ENCODE measurements at places on chromosomes 16 and 17. TPM values are rescaled to one million over a fixed set of nuclear protein-coding genes. Genes with fewer than 3 reads are reported as not detected.

CCDC182 gene
- total RNA-seq: not detected

ATP2A1 gene
- 1.4 TPM for total RNA-seq

LRRC46 gene
- 0.81 TPM for total RNA-seq

RBFOX1 gene
- not detected for total RNA-seq

TMIGD1 gene
- not detected for total RNA-seq

IL34 gene
- 0.24 TPM for total RNA-seq

WFDC1 gene
- total RNA-seq: not detected

PDILT gene
- total RNA-seq: not detected

PARD6A gene
- 11.1 TPM for total RNA-seq

KRT33B gene
- total RNA-seq: not detected

ANKRD40 gene
- total RNA-seq: 38.8 TPM

SDR42E2 gene
- total RNA-seq: 0.10 TPM

FOXC2 gene
- total RNA-seq: not detected

STX1B gene
- total RNA-seq: 1.5 TPM

CCL18 gene
- total RNA-seq: not detected

SLC5A10 gene
- not detected for total RNA-seq

PYY gene
- total RNA-seq: not detected

ABI3 gene
- total RNA-seq: 73.2 TPM

HOXB9 gene
- total RNA-seq: 0.15 TPM

RNF112 gene
- total RNA-seq: 0.96 TPM

METTL16 gene
- 36.7 TPM for total RNA-seq

TMC8 gene
- total RNA-seq: 412 TPM

PPP1R27 gene
- total RNA-seq: not detected

PHKG2 gene
- total RNA-seq: 44.6 TPM

RCVRN gene
- total RNA-seq: not detected

RABEP2 gene
- total RNA-seq: 23.9 TPM

NPTX1 gene
- total RNA-seq: 107 TPM

RND2 gene
- not detected for total RNA-seq

NTHL1 gene
- 24.2 TPM for total RNA-seq

DHX58 gene
- total RNA-seq: 80.6 TPM

CDT1 gene
- 78.9 TPM for total RNA-seq

MT1H gene
- 2.8 TPM for total RNA-seq
